ENCODE measurements at places on chromosomes 2 and 18.
A peak's percentile ranks its signal among the peaks of the same experiment; 100 is the strongest.

DNA sequence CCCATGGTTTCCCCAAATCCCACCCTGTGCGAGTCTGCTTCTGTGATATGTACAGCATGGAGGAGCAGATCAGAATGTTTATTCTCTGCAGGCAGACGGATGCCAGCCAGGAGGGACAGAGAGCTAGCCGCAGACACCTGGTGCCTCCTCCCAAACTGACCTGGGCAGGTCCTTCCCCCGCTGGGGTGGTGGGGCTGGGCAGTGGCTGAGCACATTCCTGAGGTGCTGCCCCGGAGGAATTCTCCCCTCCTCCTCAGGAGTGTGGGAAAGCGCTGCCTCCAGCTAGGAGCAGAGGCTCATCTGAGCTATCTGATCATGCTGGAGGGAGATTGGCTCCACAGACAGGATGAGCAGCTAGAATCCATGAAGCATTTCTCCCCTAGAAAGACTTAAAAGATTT, 21.7 kb downstream of the C2orf92 start:
- DNase-seq = no peak

DNA sequence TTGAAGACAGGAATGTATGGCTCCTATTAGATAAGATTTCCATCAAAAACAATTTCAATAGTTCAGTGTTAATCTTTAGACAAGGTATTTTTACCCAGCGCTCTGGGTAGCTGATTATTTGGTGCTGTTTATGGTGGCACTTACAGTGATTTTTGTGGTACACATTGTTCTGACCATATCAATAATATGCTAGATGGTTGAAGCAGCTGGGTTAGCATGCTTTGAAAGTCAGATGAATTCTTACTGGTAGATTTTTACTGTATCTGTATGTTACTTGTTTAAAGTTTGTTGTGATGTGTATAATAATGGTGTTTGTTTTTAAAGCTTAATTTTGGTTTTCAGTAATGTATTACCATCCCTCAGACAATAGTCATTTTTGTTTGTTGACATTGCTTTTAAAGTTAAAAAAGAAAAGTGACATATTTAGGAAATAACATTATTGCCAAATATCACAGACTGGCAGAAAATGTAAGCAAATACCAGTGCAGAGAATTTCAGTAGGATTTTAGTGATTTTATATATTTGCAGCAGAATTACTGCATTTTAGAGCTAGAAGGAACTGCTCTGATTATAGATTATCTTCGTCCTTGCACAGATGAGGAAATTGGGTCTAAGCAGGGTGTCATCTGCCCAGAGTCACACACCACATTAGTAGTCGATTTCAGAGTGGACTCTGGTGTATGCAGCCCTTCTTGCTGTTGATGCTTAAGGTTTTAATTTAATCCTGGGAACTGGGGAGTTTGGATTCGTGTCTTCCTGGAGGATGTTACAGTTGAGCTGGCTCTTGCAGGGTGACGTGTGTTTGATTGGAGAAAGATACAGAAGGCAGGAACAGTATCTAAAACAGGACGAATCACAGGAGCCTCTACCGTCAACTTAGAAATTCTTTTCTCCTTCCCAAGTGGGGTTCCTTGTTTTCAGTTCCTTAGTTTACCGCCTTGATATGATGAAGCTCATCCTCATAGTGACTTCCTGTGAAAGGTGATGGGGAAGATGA, 6.6 kb downstream of the SOCS6 start:
- peak; percentile 28 for DNase-seq

DNA sequence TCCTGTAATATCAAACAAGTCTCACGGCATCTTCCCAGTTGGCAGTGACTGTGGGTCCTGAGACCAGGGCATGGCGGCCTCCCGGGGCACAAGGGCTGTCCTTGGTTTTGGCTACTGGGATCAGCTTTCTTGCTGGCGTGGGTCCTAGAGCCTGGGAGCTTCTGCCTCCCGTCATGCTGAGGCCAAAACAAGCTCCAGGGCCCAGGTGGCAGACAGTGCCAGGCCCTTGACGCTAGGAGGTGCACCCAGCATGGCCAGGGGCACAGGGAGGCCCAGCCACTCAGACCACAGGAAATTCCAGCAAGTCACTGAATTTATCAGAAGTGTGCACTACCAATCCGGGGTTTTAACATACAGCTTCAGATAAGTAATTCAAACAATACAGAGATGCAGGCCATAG, 184.7 kb downstream of the EIPR1 start:
- no peak for DNase-seq

GRCh38 chr2:60641811-60642788, 88.6 kb upstream of the BCL11A start:
- DNase-seq = peak; percentile 19

DNA sequence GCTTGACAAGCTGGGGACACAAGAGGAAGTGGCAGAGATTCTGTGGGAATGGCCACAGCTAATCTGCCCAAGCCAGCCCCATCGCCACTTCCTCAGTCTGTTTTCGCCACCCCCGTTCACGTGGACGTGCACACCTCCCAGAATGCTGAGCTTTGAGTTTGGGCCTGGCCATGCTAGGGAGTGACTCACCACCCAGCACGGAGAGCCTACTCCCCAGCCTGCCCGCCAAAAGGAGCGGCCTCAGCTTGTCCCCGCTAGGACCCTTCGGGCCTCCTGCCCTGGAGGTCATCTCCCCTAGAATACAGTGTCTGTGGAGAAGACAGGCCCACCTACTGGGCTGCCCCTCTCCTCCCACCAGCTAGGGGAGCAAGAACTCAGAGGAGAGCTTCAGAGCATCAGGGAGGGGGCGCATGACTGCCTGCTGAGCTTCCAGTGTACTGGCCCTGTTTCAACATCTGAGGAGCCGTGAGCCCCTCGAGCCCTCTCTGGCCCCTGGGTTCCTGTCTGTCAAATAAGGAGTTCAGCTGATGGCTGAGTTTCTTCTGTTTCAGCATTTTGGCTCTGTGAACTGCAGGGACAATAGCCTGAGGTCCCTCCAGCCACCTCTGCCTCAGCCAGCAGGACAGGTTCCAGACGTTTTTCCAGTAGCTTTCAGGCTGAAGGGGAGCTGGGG, 5.1 kb downstream of the SLC35F6 start:
- DNase-seq = peak; percentile 57

DNA sequence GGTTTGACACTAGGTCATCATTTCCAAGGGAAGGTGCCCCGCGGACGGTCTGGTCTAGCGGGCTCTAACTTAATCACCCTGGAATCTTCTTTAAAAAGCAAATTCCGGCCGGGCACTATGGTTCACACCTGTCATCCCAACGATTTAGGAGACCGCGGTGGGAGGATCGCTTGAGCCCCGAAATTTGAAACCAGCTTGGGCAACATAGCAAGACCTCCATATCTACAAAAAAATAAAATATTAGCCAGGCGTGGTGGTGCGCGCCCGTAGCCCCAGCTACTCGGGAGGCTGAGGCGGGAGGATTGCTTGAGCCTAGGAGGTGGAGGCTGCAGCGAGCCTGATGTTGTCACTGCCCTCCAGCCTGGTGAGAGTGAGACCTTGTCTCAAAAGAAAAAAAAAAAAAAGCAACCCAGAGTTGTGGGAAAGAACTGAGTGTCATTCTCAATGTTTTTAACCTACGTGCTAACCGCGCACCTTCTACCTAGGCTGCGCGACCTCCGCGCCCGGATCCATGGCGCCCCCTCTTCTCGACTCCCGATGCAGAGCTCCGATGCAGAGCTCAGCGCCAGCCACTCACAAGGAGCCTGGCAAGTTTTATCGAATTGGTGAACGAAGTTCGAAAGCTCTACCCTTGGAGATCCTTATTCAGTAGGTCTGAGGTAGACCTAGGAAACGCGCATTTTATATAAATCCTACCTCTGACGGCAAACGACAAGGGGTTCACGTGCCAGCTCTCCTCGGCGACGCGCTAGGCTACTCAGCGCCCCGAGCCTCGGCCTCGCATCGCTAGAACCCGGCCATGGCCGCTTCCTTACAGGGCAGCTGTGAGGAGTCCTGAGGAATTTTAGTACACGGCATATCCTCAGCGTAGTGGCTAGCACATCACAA, 888 bp upstream of the TWSG1 start:
- DNase-seq = no peak

- DNase-seq = no peak
These were observed 711.2 kb upstream of the SALL3 start for GRCh38 chr18:78268226-78268988.

- DNase-seq = peak; percentile 81
These were observed 50.6 kb downstream of the TRAF3IP1 start for GRCh38 chr2:238370823-238371372.

GRCh38 chr2:149858216-149858615, 270.6 kb upstream of the MMADHC start:
- peak; percentile 39 for DNase-seq

GRCh38 chr18:2857491-2858131, 10.8 kb downstream of the EMILIN2 start:
- DNase-seq = peak; percentile 92

Measured in umbilical cord (tissue), 2 donors.